GM04503 (cell line): ENCODE measurements at places on chromosomes 4 and X.
A peak's percentile ranks its signal among the peaks of the same experiment; 100 is the strongest.

GRCh38 chr4:189206953-189207352 lies 733.7 kb upstream of the FRG1 start:
- no peak for DNase-seq

- no peak for DNase-seq
Observed at GRCh38 chr4:81449015-81449414, 22.7 kb downstream of the RASGEF1B start.

DNA sequence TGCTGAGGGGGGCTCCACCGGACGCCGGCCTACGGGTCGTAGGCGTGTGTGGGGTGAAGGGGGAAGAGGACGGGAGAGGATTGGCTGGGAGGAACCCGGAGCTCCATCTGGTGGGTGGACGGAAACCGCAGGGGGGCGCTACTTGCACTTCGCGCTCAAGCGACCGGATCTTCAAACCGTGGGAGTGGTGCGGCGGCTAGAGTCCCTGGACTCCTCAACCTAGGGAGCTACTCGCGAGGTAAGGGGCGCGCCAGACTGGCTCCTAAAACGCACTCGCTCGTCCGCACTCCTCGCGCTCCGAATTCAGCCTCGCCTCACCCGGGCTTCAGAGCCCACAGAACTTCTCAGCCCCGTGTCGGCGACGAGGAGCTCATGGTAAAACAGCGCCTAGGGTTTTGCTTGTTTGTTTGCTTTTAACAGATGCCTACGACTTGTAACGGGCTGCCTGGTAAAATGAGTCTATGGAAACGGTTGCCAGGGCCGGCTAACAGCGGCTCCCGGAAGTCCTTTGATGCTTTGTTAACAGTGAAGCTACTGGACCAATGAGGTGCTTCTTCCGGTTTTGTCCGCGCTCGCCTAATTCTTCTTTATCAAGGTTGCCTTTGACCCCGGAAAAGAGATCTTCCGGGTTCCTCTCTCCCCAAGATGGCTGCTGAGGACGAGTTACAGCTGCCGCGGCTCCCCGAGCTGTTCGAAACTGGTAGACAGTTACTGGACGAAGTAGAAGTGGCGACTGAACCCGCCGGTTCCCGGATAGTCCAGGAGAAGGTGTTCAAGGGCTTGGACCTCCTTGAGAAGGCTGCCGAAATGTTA lies at the start of gene IGBP1:
IGBP1 (plus strand) TSS at position 145 of the 813 bp plus-strand sequence; CDS start at position 646, 501 bp downstream.
- peak; percentile 61 for DNase-seq

GRCh38 chr4:36722986-36723385 lies 441.6 kb downstream of the DTHD1 start:
- DNase-seq, result no peak

DNA sequence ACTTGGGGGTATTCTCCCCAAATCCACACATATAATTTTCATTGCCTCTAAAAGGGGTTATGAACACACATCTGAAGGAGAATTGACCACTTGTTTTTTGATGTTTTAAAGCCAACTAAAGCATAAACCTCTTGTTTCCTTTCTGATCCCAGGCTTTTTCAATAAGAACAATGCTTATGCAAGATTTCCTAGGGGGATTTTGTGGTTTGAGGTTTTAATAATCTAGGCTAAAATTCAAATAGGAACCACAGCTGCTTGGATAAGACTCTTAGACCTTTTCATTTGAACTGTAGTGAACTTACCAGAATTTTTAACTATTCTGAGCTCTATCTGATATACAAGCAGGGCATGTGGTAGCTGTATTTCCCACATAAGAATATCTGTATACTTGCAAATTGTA lies 651.1 kb downstream of the ANKRD50 start:
- DNase-seq, result no peak

DNA sequence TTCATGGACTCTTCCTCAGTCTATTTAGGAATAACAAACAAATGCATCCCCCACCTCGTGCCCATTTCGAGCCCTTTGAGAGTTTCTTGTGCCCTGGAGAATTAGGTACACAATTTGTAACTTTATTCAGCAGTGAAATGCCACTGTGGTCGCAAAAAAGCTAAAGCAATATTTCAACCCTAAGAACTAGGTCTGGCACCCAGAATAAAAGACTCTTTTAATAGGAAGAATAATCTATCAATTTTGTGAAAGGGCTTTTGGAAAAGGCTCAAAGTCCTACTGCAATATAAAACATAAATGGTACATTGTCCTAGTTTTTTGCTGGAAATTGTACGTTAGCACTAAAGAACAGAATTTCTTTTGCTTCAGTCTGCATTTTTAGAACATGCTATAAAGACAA lies 304.6 kb upstream of the TENM3 start:
- no peak for DNase-seq

DNA sequence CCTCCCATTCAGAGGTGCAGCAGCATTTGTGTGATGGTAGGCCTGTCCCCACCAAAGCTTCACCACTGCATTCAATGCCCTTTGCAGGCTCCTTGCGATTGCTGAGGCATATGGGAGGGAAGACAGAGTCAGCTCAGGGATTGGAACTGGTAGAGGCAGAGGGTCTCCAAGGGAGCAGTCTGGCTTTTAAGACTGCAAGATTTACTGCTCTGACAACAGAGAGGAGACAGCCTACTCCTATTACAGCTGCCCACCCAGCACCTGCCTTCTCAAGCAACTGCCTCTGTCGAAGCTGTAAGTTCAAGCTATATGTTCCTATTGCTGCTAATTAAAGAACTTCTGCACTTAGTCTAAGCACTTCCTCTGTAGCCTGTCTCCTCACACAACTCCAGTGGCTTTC lies 481.8 kb downstream of the FGF13 start:
- DNase-seq, result no peak

GRCh38 chr4:47483745-47484144 lies 1.3 kb upstream of the ATP10D start:
- no peak for DNase-seq

DNA sequence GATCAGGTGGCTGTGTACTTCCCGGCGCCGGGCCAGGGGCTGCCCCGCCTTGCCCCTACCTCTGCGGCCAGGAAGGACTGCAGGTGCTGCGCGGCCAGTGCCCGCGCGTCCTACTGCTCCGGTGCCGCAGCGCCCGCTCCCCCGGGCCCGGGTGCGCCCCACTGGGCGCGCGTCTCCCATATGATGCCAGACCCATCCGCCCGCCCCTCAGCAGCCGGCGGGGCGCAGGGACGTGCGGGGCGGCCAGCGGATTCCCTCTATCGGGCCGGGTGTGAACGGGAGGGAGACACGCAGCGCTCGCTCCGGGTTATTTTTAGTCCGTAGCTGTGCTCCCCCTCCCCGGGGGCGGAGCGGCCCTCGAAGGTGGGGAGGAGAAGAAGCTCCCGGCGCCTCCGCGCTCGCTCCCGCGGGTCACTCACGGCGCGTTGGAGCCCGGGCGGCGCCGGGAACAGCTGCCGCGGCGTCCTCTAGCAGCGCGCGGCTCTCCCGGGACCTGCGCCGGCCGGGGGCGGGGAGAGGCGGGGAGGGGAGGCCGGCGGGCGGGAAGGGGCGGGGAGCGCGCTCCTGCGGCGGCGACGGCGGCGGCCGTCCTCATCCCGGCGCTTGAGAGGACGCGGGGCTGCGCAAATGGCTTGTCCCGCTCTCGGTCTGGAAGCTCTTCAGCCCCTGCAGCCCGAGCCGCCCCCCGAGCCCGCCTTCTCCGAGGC lies 103.6 kb downstream of the UCHL1 start:
- DNase-seq, result no peak

DNA sequence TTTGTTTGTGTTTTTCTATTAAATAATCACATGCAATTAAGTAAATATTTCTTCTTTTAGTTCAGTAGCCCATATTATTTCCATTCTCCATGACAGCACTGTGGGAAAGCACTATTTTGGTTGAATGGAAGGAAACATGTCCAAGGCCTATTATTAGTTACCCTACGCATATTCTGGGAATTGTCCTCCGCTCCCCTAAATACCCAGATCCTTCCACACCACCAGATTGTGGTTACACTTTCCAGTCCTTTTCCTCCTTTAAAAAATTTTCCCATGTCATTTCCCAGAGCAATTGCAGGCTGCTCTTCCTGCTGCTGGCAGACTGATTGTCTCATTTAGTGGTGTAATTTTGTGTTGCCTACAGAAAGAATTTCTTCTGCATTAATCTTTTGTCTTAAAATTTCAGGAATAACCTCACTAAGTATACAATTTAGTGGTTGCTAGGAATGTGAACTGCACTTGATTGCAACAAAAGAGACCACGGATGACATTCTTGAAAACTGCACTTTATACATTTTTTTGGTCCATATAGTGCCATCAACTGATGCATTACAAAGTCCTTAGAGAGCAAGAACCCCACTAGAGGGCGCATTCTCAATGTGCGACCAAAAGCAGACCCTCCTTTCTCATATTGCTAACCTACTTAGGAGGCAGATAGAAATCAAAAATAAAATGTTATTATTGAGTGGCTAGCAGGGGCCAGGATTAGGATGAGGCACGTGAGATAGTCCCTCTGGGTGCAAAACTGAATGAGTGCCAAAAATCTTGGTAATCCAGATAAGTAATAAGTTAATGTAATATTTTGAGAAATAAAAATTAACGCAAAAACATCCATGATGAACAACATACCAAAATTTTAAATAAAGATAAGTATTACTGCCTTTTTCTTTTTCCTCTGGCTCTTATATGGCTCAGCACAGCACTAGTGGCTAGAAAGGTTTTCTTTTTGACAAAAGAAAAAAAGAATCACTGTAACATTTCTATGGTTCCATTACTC lies 98.8 kb upstream of the IQCM start:
- DNase-seq, result no peak

DNA sequence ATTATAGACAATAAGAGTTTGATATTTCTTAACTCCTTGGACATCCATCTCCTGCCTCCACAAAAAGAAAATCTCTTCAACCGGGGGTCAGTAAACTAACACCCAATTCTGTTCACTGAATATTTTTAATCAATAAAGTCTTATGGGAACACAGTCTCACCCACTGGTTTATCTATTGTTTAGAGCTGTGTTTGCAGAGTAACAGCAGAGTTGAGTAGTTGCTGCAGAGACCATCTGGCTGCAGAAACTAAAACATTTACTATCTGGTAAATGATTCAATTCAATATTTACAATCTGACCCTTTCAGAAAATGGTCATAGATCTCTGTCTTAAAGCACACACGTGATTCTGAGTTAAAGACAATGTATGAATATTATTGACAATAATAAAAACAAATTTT lies 94.0 kb downstream of the TMA16 start:
- no peak for DNase-seq

GRCh38 chrX:130173190-130173895 lies 1.6 kb downstream of the RAB33A start:
- DNase-seq, result no peak

GRCh38 chrX:145533534-145533933 lies 284.1 kb upstream of the SLITRK2 start:
- DNase-seq, result no peak
